ENCODE measurements at places on chromosomes 16 and 17.

DNA sequence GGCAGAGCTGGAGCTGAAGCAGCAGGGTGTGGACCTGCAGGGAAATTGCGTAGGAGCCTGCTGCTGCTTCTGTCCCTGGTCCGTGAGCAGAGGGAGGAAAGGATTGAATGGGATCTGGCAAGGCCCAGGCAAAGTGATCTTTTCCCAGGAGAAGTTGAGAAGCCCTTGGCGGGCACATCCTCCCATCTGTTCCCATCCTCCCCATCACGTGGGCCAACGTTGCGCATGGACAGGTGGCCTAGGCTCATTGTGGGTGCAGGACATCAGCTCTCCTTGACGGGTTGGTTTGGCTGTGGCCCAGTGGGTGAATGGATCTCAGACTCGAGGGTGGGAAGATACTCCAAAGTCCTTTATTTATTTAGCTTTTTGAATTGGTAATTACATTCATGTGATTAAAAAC lies 29.4 kb upstream of the POLR3E start:
- no peak for DNase-seq

DNA sequence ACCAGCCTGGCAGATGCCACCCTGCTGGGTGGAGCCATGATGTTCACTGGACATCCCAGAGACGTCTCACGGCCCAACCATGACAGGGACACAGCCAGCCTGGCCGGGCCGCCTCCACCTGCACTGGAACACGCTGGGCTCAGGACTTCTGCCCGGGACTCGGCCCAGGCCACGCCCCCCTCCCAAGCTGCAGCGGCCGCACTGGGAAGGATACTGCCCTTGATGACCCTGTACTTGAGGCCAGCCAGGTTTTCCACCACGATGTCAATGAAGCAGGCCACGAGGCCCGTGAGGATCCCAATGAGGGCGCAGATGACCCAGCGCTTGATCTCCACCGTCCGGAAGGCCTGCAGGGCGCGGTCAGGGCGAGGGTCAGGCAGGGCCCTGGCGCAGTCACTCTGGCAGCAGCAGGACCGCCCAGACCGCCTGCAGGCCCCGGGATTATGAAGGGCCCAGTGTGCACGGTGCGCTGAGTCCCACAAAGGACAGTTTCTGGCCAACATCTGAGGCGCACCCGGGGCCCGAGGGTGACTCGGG lies 14.2 kb downstream of the CLCN7 start:
- DNase-seq: no peak

GRCh38 chr16:69553332-69553731 lies 12.4 kb upstream of the NFAT5 start:
- no peak for DNase-seq

DNA sequence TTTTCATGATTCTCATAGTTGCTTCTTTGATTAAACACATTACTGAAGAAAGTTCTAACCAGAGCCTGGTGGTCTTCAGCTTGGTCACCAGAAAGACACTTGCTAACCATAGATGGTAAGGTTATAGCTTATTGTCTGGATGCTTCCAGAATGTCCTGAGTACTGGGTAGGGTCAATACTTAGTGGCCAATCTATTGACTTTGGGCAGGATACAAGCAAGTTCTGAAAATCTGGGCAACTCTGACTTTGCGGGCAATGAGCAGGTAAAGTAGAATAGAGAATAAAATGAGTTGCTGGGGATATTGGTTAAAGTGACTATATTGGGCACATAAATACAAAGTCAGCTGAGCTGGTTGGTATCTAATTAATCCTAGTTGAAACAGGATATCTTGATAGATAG lies 63.0 kb downstream of the ABCA8 start:
- DNase-seq: no peak

GRCh38 chr17:72424505-72425117 lies 303.8 kb downstream of the SOX9 start:
- no peak for DNase-seq

- DNase-seq: no peak
Observed at GRCh38 chr17:70829876-70830275, 660.5 kb downstream of the KCNJ2 start.

GRCh38 chr17:43562679-43563599 lies 16.8 kb upstream of the ETV4 start:
- DNase-seq: no peak

- no peak for DNase-seq
Observed at GRCh38 chr17:80868022-80868609, 123.5 kb upstream of the CHMP6 start.

DNA sequence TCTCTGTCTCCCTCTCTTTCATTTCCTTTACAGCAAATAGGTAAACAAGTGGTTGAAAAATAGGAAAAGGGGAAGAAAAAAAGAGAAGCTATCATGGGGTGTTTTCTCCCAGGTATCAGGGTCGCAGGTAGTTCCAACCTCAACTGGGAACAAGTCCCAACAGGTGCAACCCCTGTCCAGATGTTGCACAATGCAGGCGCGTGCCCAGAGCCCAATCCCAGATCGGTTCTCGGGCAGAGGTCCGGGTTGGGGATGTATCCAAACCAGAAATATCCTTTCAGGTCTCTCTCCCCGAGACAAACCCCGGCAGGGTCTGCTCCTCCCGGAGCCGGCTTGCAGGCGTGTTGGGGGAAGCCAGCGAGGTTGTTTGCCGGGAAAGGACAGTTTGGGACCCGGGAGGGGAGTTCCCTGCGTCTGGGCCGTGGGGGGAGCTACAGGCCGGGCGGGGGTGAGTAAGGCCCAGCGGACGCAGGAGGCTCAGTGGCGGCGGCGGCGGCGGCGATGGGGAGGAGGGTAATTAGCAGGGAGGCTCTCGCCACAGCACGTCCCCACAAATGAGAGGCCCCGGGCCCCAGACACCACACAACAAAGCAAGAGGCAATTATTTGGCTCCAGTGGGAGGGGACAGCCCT lies 21.2 kb upstream of the SP6 start:
- no peak for DNase-seq

DNA sequence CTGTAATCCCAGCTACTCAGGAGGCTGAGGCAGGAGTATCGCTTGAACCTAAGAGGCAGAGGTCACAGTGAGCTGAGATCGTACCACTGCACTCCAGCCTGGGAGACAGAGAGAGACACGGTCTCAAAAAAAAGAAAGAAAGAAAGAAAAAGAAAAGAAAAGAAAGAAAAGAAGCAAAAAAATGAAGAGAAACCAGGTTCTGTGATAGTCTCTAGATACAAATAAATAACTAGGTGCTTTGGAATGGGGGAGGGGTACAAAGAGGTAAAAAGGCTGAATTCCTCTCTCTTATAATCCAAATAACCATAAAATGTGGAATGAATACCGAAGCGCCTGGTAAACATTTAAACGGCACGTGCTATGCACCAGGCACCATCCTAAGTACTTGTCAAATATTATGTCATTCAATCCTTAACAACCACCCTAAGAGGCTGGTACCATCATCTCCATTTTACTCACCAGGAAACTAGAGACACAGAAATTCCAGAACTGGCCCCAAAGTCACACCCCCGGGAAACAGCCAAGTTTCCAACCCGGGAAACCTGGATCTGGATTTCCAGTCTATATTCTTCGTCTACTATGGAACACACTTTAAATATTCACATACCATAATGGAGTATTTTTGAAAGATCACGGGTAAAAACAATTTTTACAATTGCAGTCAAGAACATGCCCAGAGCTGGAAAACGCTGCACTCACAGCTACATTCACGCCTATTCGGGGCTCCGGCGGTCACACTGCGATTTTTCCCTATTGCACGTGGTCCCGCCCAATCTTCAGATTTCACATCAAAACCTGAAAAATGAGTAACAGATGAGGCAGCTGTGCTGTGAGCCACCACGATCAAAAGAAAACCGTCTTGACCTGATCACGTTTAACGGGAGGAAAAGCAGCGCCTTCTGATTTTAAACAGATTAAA lies 10.5 kb downstream of the NXN start:
- no peak for DNase-seq

- peak; percentile 26 for DNase-seq
Observed at GRCh38 chr17:58577696-58578095, 63.3 kb upstream of the MTMR4 start.

DNA sequence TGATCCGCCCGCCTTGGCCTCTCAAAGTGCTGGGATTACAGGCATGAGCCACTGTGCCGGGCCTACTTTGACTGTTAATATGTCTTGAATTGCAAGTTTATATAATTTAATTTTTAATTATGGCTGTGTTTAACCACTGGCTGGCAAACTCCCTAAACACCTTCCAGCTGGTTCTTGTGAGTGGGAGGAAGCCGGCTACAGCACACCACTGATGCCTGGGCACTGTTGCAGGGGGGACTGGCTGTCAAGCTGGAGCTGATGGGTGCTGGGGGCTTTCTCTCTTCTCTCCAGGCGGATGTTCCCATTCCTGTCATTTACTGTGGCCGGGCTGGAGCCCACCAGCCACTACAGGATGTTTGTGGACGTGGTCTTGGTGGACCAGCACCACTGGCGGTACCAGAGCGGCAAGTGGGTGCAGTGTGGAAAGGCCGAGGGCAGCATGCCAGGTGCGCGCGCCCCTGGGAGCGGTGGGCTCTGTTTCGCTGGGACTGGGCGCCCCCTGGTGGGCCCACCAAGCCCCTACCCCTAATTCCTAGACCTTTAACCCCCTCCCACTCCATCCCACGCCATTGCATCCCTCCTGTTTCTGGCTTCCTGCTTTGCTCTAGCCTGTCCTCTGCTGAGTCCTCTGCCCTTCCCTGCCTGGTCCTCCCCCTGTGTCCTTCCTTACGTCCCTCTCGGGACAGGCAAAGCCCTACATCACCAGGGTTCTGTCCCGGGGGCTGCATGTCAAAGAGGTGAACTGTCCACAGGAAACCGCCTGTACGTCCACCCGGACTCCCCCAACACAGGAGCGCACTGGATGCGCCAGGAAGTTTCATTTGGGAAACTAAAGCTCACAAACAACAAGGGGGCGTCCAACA lies 9.5 kb downstream of the TBX21 start:
- no peak for DNase-seq

DNA sequence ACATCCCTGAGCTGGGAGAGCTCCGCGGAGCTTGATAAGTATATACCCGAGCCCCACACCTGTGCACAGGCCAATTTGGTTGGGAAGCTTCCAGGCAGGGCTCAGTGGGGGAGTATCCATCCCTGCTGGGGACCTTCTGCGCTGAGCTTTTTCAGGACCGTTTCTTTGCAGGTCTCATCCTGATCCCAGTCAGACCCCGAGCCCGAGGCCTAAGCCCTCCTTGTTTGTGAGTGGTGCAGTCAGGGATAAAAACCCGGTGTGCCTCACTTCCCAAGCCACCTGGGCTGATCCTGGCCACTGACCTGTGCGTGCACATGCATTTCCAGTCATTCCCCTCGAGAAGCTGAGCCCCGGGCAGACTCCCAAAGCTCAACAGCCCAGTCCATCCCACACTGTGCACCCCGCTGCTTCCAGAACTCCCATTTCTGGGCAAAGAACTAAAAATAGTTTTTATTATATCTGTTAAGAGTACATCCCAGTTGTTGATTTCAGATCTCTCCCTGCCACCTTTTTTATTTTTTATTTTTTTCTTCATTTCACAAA lies 27.3 kb upstream of the NAT9 start:
- no peak for DNase-seq

GRCh38 chr16:56041556-56042140 lies 149.6 kb upstream of the GNAO1 start:
- DNase-seq: no peak

- no peak for DNase-seq
Observed at GRCh38 chr17:79645777-79646088, 34.9 kb upstream of the RBFOX3 start.

DNA sequence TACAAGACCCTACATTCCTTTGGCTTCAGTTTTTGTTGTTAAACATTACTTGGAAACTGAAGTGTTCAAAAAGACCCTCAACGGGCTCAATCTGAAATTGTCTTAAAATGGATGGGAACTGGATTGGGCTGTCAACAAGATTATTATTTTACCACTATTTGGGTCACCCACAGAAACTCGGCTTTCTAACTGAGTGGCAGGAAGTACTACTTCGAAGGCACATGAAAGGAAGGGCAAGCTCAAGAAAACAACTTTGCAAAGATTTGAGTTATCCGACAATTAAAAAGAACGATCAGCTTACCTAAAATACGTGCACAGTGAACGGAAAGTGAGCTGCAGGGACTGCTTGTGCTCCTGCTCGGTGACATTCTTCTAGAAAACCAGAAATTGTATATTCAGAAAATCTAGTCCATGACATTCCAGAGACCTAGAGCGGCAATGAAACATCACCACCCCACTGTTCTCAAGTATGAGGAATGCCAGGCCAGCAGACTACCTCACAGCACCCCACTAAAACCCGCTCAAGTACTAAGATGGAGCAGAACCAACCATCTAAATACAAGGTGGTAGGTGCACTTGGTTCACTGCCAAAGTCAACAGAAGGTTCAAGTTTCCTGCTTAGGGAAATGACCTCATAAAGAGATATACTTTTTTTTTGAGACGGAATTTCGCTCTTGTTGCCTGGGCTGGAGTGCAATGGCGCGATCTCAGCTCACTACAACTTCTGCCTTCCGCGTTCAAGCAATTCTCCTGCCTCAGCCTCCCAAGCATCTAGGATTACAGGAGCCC lies 60.5 kb downstream of the ZZEF1 start:
- DNase-seq: no peak

DNA sequence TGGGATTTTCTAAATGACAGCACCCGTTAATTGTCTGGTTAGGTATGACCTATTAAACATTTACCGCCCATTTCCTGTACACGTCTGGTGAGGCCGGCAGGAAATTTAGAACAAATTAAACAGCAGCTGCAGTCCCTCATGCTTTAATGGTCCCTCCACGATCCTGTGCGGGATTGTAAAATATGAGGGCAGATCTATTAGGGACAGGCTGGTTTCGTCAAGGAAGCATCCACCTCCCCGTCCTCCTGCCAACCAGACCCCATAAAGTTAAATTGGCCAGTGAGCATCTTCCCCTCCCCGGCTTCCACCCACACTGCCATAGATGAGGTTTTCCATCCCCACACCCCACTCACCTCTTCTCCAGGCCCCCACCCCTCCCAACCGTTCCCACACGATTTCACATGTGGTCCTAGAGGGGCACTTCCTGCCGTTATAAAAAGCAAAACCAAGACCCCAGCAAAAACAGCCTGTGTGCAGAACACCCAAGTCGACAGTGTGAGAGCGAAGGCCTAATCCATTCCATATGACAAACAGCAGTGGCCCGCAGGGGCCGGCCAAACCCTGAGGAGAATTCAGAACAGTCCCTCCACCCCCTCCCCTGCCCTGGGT lies 331.9 kb downstream of the FOXL1 start:
- DNase-seq: no peak

- DNase-seq: no peak
Observed at GRCh38 chr16:1825381-1825863, 1.2 kb downstream of the HAGH start.

DNA sequence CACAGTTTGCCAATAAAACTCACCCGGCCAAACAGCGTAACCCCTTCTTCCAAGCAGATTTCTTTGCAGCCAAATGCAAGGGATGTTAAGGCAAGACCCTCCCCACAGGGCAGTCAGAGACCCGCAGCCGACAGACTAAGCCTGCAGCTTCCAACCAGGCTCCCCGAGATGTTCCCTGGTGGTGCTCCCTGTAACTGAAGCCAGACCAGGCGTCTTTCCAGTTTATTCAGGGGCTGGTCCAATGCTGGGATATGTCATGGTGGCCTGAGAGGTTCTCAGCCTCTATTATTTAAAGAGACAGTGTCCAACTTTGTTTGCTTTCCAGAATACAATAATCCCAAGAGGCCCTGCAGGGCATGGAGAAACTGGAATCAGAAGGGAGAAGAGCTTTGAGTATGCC lies at the start of gene PMP22:
TSS of gene PMP22 (minus strand) at position 196 of the 400 bp plus-strand sequence. CDS start 4,599 bp downstream, outside the sequence.
- DNase-seq: no peak

GRCh38 chr17:6421700-6422604 lies 13.0 kb downstream of the AIPL1 start:
- no peak for DNase-seq

All from CMK (cell line).